ENCODE measurements at places on chromosomes 7 and 10. TPM values are rescaled to one million over a fixed set of nuclear protein-coding genes. Genes with fewer than 3 reads are reported as not detected.

The PHYHIPL gene
- total RNA-seq: not detected

The ACHE gene
- total RNA-seq: 0.09 TPM

DNA sequence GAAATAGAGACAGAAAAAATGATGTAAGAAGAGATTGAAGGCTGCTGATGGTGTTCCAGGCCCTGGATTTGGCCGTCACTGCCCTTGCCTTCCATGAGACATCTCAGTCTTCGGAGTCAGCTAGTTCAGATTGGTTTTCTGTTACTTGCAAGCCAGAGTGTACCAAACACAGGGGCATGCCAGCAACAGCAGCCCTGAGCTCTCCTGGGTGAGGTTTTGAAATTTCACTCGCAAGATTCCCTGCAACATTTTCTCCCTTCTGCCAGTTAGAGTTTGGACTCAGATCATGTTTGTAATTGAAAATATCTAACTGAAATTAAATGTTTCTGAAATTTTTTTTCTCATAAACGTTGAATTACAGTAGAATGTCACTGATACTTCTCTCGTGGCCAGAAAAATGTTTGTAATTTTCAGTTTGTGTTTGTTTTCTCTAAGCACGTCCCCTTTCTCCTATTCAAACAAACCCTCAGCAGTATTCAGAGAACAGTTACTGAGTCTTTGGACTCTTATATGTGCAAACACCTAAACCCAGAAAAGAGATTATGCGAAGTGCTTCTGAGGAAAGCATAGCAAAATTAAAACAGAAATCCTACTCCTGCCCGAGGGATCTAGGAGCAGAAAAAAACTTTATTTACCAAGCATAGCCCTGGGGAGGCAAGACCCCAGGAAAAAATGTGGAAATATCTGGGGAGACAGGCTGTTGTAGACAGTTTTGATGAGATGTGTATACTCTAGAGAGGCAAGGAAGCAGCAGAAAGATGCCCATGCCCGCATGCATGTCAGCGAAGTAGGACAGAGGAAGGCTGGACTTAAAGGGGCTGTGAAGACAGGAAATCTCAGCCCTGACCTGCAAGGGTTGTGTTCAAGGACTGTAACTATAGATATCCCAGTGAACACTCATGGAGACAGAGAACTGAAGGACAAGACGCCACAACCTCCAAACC is 43.0 kb upstream of the NAMPT start:
- peaks cover 17% of the 10 kb centered on the region for H3K27me3 ChIP-seq
- no peak for DNase-seq
- H3K27ac ChIP-seq: no peak overlapping the region
- H3K36me3 ChIP-seq: no peaks in the 10 kb centered on the region
- H3K4me3 ChIP-seq: no peak overlapping the region

DNA sequence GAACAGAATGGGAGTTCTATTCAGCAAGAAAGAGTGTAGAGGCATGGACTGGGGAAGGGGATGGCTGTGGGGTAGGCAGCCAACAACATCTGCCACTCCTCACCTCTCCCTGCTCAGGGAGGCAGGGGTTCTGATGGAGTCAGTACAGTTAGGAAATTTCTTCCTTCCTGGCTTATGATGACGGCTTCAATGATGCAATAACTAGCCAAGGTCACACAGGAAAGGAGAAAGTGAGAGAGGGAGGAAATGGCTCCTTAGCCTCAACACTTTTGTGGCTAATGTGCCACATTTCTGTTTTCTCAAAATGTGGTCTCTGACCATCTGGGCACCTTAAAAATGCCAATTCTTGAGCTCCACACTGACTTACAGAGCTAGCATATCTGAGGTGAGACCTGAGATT is 79.3 kb upstream of the PDZD8 start:
- H3K27ac ChIP-seq: no peak overlapping the region
- H3K27me3 ChIP-seq: peaks cover 20% of the 10 kb centered on the region
- DNase-seq: no peak
- no peaks in the 10 kb centered on the region for H3K36me3 ChIP-seq
- H3K4me3 ChIP-seq: no peak overlapping the region

The CCL24 gene
- total RNA-seq: not detected

DNA sequence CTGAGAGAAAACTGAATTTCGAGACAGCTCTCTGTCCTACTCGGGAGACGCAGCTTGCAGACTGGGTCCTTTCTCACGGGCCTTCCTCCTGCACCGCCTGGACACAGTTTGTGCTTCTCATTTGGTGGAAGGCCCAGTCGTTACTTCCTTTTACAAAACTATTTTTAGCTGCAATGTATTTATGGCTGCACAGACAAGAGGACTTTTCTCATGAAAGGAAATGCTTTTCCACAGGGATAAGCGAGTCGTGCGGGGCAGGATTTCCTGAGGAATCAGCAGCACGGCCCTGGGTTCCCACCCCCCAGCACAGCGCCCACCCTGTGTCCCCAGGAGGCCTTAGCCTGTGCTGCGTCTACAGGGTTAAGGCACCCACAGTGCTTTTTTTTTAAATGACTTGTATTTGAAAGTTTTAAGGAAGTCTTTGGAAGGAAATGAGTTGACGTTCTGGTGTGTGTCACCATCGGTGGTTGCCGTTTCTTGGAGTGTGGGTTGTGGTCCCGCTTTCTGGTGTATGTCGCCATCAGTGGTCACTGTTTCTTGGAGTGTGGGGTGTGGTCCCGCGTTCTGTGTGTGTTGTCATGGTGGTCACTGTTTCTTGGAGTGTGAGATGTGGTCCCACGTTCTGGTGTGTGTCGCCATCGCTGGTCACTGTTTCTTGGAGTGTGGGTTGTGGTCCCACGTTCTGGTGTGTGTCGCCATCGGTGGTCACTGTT is 50.9 kb downstream of the INPP5A start:
- H3K36me3 ChIP-seq: peaks cover 5% of the 10 kb centered on the region
- peaks cover 59% of the 10 kb centered on the region for H3K4me1 ChIP-seq
- H3K27ac ChIP-seq: peak overlapping the region; percentile 42
- DNase-seq: peak; percentile 72

DNA sequence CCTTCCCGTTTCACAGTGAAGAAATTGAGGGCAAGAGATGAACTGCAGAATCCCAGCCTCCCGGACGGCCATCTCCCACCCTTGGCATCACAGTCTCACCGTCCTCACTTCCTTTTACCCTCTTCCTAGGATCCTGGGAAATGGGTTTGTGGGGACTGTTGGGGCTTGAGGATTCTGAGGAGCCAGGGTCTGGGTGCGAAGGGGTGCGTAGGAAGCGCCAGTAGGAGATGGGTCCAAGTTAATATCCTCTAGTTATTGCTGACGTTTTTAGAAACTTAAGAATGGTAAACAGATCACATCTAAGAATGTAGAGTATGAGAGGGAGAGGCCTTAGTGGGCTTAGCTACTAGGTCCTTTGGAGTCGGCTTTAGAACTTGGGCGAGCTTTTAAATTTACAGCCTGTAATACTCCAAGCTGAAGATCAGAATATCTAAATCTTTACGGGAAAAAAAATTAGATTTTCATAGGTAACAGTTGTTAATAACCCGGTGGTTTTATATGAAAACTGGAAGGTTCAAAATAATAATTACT is 696 bp downstream of the MALSU1 start:
- peaks cover 37% of the 10 kb centered on the region for H3K36me3 ChIP-seq
- no peaks in the 10 kb centered on the region for H3K27me3 ChIP-seq
- H3K4me3 ChIP-seq: peak overlapping the region; percentile 98
- peaks cover 45% of the 10 kb centered on the region for H3K4me1 ChIP-seq
- peak overlapping the region; percentile 97 for H3K27ac ChIP-seq
- no peak for DNase-seq

The UFSP1 gene
- 1.7 TPM for total RNA-seq

GRCh38 chr10:61900829-61901792 is at the start of gene ARID5B:
Gene ARID5B (plus strand): TSS chr10:61901699. CDS start chr10:61901710, 11 bp downstream.
- peak within 1 kb of the TSS; percentile 94 for H3K4me3 ChIP-seq
- no peaks in the 10 kb centered on the region for H3K27me3 ChIP-seq
- H3K27ac ChIP-seq: peak within 1 kb of the TSS; percentile 100
- DNase-seq: peak; percentile 68
- peaks cover 47% of the 10 kb centered on the region for H3K4me1 ChIP-seq
- peaks cover 28% of the 10 kb centered on the region for H3K36me3 ChIP-seq

DNA sequence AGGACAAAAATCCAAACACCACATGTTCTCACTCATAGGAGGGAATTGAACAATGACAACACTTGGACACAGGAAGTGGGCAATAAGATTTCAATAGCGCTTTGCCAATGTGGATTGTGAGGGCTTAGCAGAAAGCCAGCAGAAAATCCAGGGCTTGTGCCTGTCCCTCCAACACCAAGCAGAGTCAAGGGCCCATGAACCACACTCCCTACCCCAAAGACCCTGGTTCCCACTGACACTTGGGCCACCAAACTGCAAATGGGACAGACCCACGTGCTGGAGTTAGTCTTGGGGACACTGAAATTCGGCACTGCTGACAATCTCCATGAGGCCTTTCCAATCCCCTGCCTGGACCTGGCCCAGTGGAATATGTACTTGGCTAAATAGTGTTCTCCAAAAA is 67.0 kb downstream of the GRID1 start:
- no peak overlapping the region for H3K4me3 ChIP-seq
- H3K4me1 ChIP-seq: no peaks in the 10 kb centered on the region
- H3K27me3 ChIP-seq: peaks cover 8% of the 10 kb centered on the region
- no peak for DNase-seq
- no peaks in the 10 kb centered on the region for H3K36me3 ChIP-seq
- no peak overlapping the region for H3K27ac ChIP-seq

DNA sequence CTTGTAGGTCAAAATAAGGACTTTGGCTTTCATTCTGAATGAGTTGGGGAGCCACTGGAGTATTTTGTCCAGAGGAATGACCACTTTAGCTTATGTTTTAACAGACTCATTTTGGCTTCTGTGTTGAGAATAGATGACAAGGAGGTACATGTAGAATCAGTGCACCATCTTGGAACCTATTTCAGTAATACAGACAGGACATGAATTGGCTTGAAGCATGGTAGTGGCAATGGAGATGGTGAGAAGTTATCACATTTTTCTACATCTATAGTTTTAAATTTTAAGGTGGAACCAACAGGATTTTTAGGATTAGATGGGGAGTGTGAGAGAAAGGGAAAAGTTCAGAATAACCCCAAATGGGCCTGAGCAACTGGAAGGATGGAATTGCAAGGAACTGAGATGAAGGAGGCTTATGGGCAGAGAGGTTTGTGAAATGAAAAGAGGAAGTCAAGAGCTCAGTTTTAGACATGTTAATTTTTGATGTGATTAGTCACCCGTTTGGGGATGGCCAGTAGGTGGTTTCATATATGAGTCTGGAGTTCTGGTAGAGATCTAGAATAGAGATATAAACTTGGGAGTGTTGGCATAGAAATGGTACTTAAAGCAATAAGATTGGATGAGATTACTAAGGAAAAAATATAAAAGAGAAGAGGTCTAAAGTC is 89.2 kb upstream of the JAZF1 start:
- no peaks in the 10 kb centered on the region for H3K36me3 ChIP-seq
- H3K4me3 ChIP-seq: no peak overlapping the region
- H3K27me3 ChIP-seq: peaks cover 34% of the 10 kb centered on the region
- no peak for DNase-seq

- H3K4me3 ChIP-seq: no peak overlapping the region
- H3K36me3 ChIP-seq: no peaks in the 10 kb centered on the region
These were observed 161.0 kb upstream of the LAMB4 start for GRCh38 chr7:108291152-108291508.

- H3K4me1 ChIP-seq: no peaks in the 10 kb centered on the region
- no peaks in the 10 kb centered on the region for H3K36me3 ChIP-seq
- H3K4me3 ChIP-seq: no peak overlapping the region
- DNase-seq: no peak
These were observed 31.8 kb downstream of the BAMBI start for GRCh38 chr10:28709001-28709710.

GRCh38 chr10:116857156-116857555 is 7.9 kb downstream of the ENO4 start:
- peaks cover 14% of the 10 kb centered on the region for H3K27me3 ChIP-seq
- H3K27ac ChIP-seq: no peak overlapping the region
- no peaks in the 10 kb centered on the region for H3K36me3 ChIP-seq
- no peaks in the 10 kb centered on the region for H3K4me1 ChIP-seq

GRCh38 chr7:117090791-117091190 is 137.5 kb downstream of the ST7 start:
- no peak overlapping the region for H3K27ac ChIP-seq
- no peaks in the 10 kb centered on the region for H3K27me3 ChIP-seq

The ECHS1 gene
- 56.7 TPM for total RNA-seq

- no peak overlapping the region for H3K4me3 ChIP-seq
- DNase-seq: no peak
- no peaks in the 10 kb centered on the region for H3K27me3 ChIP-seq
- no peaks in the 10 kb centered on the region for H3K36me3 ChIP-seq
- no peaks in the 10 kb centered on the region for H3K4me1 ChIP-seq
These were observed 113.5 kb upstream of the SDK1 start for GRCh38 chr7:3187444-3188040.

DNA sequence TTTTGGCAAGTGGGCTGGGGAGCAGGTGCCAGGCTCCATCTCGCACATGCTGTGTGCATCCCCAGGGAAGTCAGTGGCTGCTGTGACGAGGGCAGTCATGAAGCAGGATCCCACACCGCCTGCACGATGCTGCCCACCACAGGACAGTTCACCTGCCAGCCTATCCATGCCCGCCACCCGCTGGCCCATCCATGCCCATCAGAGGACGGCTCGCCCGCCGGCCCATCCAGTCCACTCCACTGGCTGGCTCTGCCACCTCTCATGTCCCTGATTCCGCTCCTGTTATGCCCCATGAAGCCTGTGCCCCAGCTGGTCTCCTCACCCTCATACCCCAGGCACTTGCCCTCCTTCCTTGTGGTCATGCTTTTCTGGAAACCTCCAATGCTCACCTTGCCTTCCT is 18.2 kb upstream of the INMT start:
- peaks cover 52% of the 10 kb centered on the region for H3K4me1 ChIP-seq
- no peak overlapping the region for H3K4me3 ChIP-seq
- H3K27ac ChIP-seq: no peak overlapping the region
- DNase-seq: no peak

GRCh38 chr10:85575441-85575840 is 791.2 kb downstream of the GRID1 start:
- DNase-seq: no peak
- H3K27me3 ChIP-seq: peaks cover 11% of the 10 kb centered on the region
- H3K4me1 ChIP-seq: no peaks in the 10 kb centered on the region
- no peak overlapping the region for H3K27ac ChIP-seq
- no peak overlapping the region for H3K4me3 ChIP-seq
- no peaks in the 10 kb centered on the region for H3K36me3 ChIP-seq

- no peaks in the 10 kb centered on the region for H3K27me3 ChIP-seq
- H3K4me1 ChIP-seq: no peaks in the 10 kb centered on the region
- no peak overlapping the region for H3K4me3 ChIP-seq
- no peak overlapping the region for H3K27ac ChIP-seq
- DNase-seq: no peak
- H3K36me3 ChIP-seq: no peaks in the 10 kb centered on the region
These were observed 51.9 kb downstream of the ASZ1 start for GRCh38 chr7:117375380-117375779.

The AKR1E2 gene
- total RNA-seq: 9.8 TPM

The LRMDA gene
- total RNA-seq: not detected

The GJD4 gene
- total RNA-seq: not detected

Measured in activated CD4-positive, alpha-beta T cell treated with anti-CD3 and anti-CD28 coated beads for 36 hours (primary cell).